ENCODE measurements at places on chromosomes 6 and 20. TPM values are rescaled to one million over a fixed set of nuclear protein-coding genes. Genes with fewer than 3 reads are reported as not detected.

GRCh38 chr20:8033151-8033841, 13.7 kb upstream of the TMX4 start:
- DNase-seq: no peak

DNA sequence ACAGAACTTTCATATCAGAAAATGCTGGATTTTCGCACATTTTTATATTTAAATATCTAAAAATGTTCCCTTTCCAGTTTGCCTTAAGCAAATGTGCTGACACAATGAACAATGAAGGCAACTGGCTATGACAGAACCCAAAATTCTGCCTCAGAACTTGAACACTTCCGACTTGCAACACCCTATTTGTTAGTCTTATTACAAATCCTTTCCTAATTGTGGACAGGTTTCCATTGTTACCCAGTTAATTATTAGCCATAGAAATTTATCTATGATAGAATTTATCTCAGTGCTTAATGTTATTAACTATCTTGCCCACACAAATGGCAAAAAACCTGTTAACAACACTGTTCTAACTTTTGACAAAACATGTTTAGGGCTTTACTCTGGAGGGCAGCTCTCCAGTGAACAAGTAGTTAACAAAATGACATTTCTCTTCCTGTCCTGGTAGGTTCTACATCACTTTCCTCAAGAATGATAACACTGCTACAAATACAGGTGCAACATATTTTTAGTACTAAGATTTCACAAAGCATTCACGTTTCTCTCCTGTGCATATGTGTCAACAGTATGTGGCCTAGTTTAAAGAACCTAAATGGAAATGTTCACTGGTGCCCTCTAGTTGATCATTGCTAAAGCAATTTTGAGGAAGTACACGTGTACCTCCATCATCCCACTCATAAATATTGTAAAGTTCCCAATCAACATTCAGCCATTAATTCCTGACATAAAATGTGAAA, 58.4 kb downstream of the HIVEP2 start:
- no peak for DNase-seq

The KIAA1755 gene
- 1.9 TPM for polyA plus RNA-seq

The CRIP3 gene
- 2.8 TPM for polyA plus RNA-seq

The NHLRC1 gene
- polyA plus RNA-seq: 1.9 TPM

- DNase-seq: no peak
These were observed 240.4 kb downstream of the TBC1D32 start for GRCh38 chr6:121093928-121094327.
